ENCODE measurements at places on chromosomes 13 and 19.

DNA sequence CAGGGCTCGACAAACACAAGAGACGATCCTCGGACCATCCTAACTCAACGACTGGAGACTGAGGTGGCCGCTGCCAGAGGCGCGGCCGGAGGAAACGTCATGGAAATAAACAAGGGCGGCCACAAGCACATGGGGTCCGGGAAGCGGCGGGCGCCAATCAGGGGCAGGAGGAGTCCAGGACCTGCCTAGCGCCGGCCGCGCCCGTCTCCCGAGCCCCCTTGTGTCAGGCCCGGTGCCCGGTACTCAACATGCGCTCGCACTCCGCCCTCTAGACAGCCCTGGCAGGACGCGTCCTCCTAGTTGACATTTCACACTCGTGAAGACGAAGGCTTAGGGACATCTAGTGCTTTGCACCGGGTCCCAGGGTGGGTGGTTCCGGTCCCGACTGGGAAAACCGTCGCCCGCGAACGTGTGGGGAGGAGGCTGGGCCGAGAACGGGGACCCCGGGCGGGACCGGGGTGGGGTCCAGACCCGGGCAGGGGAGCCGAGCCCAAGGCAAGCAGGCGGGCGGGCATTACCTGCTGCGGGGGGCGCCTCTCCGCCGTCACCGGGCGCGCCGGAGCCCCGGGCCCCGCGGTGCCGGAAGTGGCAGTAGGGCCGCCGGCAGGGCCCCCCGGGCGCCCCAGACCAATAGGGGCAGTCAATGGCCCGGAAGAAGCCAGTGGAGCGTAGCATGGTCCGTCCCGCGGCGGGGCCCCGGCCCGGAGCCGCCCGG lies 442 bp downstream of the REXO1 start:
- no peak for DNase-seq

- no peak for DNase-seq
These were observed 1158.0 kb upstream of the SPRY2 start for GRCh38 chr13:81498969-81499368.

GRCh38 chr19:40805258-40805868 lies 6.4 kb downstream of the EGLN2 start:
- DNase-seq, result no peak

DNA sequence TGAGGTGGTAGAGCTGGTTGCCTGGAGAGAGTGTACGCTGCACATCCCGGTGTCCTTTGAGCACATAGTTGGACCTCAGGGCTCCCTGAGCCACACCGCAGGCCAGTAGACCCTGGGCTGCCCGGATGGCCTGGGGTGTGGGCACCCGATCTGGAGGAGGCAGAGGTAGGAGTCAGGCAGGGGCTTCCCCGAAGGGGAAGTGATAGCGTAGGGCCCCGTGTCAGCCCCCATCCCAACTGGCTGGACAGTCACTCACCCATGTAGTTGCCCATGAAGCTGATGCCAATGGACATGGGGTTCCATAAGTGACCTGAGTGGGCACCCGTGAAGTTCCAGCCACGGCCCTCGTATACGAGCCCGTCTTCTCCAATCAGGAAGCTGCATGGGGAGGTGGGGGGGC lies 3.6 kb downstream of the PGLYRP1 start:
- no peak for DNase-seq

DNA sequence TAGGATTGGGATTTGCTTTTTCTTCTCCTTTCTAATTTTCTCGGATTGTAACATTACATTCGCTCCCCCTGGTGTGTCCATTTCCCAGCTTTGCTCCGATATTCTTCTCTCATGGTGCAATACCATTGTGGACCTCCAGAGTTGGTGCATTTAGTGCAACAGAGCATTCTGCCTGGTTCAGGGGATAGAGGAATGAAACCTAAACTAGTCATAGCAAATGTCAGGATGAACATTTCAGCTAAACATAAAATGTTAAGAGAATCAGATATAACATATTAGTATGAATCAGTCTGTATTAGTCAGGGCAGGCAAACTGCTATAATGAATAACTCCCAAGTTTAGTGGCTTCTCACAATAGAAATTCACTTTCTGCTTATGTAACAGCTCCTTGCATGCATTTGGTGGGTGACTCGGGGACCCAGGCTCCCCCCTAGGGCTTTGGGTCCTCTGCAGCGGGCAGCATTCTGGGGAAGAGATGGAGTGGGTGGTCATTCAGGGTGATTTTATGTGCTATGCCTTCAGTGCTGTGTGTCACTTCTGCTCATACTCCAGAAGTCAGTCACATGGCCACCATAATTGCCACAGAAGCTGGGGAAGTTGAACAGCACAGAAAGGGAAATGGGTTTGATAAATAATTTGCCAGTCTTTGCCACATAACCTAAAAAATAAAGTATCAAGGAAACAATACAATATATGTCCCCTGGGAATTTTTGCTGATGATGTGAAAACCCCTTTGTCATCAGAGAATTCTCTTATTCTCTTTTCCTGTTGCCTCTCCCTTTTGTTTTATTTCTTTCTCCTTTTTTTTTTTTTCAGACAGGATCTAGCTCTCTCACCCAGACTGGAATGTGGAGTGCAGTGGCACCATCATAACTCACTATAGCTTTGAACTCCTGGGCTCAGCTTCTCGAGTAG lies 111.0 kb downstream of the HSPH1 start:
- DNase-seq, result no peak

- no peak for DNase-seq
These were observed 25.4 kb downstream of the TUBA3C start for GRCh38 chr13:19156013-19156825.
